ENCODE measurements at places on chromosomes 13 and 19.

DNA sequence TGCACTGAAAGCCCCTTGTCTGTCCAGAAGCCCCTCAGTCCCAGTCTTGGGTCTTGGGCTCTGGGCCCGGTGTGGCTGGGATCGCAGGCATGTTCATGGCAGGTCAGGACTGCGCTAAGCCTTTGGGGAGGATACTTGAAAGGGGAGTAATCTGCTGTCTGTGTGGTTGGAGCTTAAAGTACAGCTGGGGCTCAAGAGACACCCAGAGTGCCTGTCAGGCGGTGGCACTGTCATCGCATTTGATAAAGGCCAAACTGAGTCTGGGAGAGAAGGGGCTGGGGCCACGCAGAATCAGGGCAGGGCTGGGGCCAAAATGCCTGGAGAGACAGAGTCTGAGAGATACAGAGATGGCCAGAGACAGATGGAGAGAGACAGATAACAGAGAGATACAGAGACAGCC is 4.2 kb upstream of the CILP2 start:
- DNase-seq: no peak

DNA sequence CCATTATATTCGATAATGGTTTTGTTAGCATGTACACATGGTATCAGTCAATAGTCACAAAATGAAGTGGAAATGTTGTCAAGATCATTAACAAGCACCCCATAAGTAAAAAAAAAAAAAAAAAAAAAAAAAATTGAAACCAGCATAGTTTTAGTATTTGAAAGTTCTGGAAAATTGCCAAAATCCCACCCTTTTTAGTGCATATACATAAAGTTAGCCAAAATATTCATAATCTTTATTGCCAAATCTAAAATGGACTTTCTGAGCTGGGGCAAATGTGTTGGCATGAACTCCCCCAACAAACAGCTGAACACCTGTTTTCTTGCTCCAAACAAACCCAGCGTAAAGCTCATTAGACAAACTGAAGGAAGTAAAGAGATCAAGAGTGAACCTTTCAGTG is 73.9 kb downstream of the MZT1 start:
- DNase-seq: no peak

DNA sequence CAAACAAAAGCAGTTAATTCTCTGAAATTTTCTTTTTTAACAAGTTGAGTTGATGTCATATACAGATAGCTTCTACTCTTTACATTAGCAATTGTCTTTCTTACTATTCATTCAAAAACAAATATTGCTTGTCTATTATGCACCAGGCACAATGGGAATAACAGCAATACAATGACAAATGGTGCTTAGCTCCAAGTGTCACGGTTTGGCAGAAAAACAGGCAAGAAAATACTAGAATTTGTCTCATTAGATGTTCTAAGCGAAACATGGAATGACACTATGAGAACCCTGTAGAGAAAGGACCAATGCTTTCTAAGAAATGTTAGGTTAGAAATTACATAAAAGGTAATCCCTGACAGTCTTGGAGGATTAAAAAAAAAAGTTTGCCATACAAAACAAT is 187.6 kb downstream of the PCDH9 start:
- DNase-seq: peak; percentile 64

DNA sequence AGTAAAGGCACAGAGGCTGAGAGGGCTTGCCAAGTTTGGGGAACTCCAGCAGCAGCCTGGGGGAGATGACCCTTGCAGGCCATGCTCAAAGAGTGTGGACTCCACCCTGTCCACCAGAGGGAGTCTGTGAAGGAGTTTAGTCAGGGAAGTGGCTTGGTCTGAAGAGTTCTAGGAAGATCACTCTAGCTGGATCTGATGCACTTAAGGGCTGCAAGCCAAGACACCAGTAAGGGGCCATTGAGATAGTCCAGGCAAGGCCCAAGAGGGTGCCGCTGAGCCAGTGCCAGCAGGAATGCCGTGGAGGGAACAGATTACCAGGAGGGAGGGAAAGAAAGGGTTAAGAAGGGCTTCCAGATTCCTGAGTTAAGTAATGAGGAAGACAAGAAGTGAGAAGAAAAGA is 68.7 kb downstream of the ZAR1L start:
- DNase-seq: no peak

- DNase-seq: no peak
Observed at GRCh38 chr13:50993371-50993770, 83.8 kb downstream of the RNASEH2B start.

DNA sequence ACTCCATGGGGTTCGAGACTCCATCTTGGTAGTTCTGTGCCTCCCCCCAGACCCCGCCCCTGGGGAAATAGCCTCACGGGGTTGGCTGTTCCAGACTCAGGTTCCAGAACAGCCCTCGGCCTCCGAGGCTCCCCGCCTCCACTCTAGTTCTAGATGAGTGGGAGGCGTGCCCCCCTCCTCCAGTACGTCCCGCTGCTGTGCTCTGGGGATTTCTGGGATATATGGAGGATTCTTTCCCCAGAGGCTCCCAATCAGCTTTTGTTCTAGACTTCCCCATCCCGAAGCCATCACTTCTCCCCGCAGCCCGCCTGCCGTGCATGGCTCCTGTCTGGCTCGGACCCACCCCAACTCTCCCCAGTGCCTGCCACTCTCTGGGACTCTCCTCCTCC is 1.9 kb upstream of the CACNG7 start:
- DNase-seq: no peak

DNA sequence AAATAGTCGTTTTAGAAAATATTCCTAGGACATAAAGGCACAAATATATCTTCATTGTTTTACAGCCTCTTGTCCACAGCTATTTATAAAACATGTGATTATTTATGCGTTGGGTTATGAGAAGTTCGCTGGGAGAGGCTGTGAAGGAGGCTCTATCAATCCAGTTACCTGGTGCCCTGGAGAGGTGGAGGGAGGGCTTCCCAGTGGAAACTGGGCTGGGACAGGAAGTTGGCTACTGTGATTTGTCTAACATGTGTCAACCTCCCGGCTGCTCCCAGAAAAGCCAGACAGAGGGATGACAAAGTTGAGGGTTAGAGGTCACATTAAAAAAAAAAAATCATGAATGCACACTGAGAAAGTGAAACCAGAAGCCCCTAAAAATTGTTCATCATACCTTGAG is 346.5 kb downstream of the ZNF536 start:
- DNase-seq: no peak

DNA sequence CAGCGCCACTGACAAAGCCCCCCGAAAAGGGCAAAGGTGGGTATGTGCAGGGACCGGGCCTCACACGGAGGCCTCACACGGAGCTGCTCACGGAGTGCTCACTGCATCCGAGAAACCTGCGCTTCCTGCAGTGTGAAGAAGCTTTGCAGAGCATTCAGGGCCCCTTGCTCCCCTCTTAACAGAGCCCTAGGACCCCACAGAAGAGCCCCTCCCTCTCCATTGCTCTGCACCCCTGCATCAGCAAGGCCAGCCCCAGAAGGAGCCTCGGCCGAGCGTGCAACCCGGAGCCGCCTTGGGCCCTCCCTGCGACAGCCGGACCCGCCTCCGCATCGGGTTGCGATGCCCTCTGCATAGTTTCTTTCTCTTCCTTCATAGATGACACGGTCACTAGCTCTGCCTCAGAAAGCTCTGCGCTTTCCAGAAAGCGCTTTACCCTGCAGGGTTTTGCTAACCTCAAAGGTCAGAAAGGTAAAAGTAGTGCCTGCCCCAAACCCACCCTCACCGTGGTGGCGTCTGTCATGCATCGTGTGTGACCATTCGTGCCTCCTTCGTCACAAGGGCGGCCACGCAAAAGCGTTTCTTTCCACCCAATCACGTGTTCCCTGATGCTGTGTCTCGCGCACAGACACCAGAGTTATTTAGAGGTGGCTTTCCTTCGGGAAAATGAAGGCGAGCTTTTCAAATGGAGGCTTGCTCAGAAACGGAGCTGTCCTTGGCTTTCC is 15.7 kb upstream of the F7 start:
- no peak for DNase-seq
